ENCODE measurements at places on chromosomes 7 and 10. TPM values are rescaled to one million over a fixed set of nuclear protein-coding genes. Genes with fewer than 3 reads are reported as not detected.

Gene ABCB4
- total RNA-seq = 0.65 TPM

Gene MCMBP
- total RNA-seq = 47.0 TPM

Gene PNLIPRP1
- total RNA-seq = not detected

Gene SLC29A4
- 120 TPM for total RNA-seq

Gene ABCF2
- 48.7 TPM for total RNA-seq

Gene VWA2
- 12.1 TPM for total RNA-seq

Gene SLC16A9
- 13.7 TPM for total RNA-seq

Gene ATG9B
- total RNA-seq = 0.58 TPM

Gene SRGN
- total RNA-seq = not detected

Gene LIPJ
- total RNA-seq = not detected

Gene GSTO2
- total RNA-seq = 9.6 TPM

Gene ADAM12
- 1.8 TPM for total RNA-seq

Gene CASTOR2
- 67.0 TPM for total RNA-seq

Gene PVRIG
- not detected for total RNA-seq

Gene MRC1
- total RNA-seq = 0.04 TPM

Gene RADIL
- total RNA-seq = 2.0 TPM

Gene TRIM73
- total RNA-seq = 10.2 TPM

Gene SRRM3
- 2.5 TPM for total RNA-seq

Gene IDI2
- total RNA-seq = not detected

Gene COMTD1
- total RNA-seq = 18.4 TPM

Gene RARRES2
- total RNA-seq = 20.2 TPM

Gene ZNF467
- total RNA-seq = 16.1 TPM

Gene CSGALNACT2
- total RNA-seq = 8.9 TPM

Gene GRID2IP
- 2.5 TPM for total RNA-seq

Gene TAX1BP1
- 98.1 TPM for total RNA-seq

Gene OR2A1
- total RNA-seq = 0.12 TPM
